ENCODE measurements at places on chromosomes 1 and 21. TPM values are rescaled to one million over a fixed set of nuclear protein-coding genes. Genes with fewer than 3 reads are reported as not detected.

GRCh38 chr21:35048706-35049617, at the start of gene RUNX1:
RUNX1 (minus strand) TSS chr21:35049302.
- no peak for DNase-seq

DNA sequence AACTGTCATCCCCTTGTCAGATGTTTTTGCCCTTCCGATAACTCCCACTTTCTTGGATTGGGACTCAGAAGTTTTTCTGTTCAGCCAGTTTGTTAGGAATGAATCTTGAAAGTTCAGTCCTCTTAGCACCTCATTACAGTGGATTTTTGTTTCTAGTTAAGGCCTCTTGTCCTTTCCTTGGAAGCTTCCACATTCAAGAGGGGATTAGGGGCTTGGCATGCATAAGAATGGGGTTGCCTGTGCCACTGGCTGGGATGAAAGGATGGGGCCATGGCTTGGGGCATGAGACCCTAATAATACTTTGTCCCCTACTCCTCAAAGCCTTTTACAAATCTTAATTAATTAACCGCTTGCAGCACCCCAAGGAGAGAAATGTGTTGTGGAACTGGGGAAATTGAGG, 2.4 kb upstream of the DHDDS start:
- no peak for DNase-seq

DNA sequence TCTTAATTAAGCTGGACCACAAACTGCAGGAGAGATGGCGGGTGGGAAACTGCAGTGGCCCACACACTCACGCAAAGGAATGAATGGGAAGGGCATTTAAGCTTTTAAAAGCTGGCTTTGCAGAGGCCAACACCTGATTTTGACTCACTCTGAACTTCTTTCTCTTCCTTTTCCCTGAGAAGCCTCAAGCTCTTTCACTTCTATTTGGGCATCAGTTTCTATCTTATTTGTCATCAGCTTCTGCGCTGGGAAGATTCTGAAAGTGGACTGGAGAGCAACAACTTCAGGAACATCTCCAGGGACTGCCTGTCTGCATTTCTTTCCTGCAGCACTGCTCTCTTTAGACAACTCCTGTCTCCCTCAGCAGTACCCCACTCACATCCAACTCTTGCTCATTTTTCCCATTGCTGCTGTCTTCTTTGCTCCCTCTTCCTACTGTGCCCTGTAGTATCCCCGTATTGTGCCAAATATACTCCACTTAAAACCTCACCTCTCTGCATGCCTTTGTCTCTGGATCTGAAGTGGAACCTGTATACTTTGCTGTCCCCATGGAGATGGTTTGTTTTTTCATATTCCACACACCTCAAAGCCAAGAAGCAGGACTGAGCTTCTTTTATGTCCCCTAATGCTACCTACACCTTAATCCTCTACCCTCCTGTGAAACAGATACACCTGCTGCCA, 143.3 kb upstream of the JUN start:
- no peak for DNase-seq

DNA sequence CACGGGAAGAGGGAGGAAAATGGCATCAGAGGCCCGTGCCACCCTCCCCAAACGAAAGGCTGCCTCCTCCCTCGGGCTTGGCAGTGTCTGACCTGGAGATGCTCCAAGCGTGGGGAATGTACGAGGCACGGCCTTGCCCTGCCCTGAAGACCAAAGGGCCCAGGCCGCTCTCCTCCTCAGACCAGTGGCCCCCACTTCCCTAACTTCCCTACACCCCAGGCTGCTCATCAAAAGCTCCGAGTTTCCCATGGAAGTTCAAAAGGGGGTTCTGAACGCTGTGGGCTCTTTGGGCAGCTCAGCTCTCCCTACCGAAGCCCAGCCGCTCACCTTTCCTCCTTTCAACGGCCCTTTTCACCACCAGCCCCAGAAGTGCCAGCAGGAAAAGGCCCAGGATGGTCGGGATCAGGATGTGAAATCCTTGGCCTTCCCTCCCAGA, 11.8 kb downstream of the FCMR start:
- no peak for DNase-seq

DNA sequence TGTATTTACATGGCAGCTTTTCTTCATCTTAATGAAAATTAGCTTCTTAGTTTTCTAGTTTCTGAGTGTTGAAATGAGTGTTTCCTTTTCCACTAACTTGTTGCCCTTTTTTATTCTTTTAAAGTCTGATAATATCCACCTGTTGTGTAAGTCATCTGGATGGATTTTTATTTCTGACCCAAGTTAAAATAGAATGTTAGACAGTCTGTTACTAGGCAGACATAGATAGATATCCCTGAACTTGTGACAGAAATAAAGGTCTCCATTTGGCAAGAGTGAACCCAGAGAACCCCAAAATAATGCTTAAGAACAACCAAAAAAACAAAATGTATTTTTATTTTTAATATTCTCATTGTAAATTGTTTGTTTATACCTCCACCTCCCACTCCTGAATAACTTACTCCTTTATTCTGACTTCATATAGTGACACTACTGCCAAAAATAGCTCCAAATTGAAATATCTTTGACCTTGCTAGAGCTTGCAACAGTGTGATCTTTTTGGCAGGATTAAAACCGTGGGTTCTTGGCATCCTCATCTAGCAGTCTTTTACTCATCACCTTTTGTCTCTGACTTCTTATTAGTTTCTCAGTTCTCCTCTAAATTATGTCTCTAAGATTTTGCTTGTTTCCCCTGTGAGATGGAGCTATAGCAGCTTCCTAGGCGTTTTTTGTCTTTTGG, 26.9 kb upstream of the SH3D21 start:
- DNase-seq = no peak

The ZNF683 gene
- not detected for total RNA-seq

DNA sequence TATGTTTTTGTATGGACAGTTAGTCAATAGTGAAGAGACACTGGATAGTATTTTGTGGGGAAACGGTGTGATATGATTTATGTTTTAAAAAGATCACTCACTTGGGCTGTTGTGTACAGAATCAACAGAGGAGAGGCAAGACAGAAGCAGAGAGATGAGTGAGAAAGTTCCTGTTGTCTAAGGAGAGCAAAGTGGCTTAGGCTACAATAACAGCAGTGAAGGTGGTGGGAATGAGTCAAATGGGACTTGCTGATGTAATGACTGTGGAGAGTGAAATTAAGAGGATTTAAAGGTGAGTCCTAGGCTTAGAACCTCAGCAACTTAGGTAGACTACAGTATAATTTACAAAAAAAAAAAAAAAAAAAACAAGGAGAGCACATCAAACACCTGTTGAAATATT, 169.2 kb upstream of the HP1BP3 start:
- no peak for DNase-seq
